ENCODE measurements at places on chromosomes 3 and 15.

GRCh38 chr3:42823351-42823750 is 14.1 kb downstream of the ACKR2 start:
- DNase-seq, result no peak

DNA sequence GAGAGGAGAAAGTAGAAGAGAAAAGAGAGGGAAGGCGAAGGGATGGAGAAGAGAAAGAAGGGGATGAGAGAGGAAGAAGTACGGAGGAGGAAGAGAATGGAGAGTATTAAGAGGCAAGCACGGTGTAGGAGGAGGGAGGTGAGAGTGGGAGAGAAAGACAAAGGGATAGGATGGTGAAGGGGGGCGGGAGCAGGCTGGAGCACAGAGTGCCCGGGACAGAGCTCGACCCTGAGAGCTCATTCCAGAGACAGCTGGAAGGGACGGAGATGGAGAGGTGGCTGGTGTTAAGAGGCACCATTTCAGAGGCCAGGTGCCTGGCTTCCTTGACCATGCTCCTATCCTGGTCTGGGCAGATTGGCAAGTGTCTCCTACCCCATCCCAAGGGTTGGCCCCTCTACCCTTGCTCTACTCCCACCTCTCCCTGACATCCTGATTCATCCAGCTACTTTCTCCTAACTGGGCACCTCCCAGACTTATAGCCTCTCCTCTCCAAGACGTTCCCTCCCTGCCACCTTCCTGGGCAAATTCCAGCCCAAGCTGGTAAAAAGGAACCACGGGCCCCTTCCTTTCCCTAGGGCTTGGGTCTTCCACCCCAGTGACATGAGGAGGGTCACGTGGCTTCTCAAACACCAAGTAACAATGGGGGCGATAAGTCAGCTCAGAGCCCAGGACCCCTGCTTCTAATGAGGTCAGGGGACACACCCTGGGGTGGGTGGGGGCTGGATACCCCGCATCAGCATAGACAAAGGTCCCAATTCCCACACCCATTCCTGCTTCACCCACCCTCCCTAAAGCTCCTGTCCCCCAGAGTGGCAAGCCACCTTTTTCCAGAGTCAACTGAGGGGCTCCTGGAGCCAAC is 1.1 kb downstream of the CLCN2 start:
- no peak for DNase-seq

- no peak for DNase-seq
These were observed 1097.8 kb downstream of the NAALADL2 start for GRCh38 chr3:175956964-175957363.

- DNase-seq, result no peak
These were observed 55.5 kb downstream of the P3H2 start for GRCh38 chr3:190065204-190065603.

- peak; percentile 55 for DNase-seq
These were observed 32.5 kb upstream of the TP63 start for GRCh38 chr3:189598530-189599225.

- DNase-seq, result no peak
These were observed 281.6 kb downstream of the MBNL1 start for GRCh38 chr3:152550284-152550683.

GRCh38 chr3:48219543-48219942 is 3.8 kb upstream of the CAMP start:
- DNase-seq, result no peak

DNA sequence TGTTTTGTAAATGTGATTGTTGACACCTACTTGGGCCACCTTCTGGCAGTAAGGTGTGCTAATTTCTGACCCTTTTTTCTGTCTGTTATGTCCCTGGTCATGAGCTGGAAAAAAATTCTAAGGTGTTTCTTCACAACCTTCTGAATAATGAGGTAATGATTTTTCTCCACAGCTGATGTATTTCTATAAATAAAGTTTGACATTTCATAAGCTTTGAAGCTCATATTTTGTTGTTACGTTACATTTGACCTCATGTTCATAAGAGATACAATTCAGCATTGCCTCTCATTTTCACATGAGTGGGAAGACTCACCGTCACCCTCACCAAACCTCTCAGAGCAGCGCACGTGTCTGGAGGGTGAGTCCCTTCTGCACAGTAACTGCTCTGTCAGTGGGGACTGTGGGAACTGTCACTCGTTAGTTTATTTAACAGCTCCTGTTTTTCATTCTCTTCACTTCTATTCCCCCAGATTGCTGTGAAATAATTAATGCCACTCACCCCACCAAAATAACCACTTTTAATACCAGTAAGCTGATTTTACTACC is 140.9 kb downstream of the PLCL2 start:
- no peak for DNase-seq

DNA sequence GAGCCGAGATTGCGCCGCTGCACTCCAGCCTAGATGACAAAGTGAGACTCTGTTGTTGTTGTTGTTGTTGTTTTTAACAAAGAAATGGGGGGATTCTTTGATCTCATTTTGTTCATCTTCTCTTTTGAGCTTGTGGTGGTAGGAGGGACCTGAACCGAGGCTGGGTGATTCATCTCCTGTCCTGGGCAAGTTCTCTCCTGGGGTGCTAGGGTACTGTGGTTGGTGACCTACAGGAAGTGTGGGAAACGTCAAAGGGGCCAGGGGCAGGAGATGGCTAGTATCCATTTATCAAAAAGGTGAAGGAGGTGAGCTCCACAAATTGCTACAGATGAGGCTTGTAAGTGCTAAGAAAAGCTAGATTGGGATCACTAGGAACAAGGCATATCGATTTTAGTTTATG is 14.3 kb downstream of the PPCDC start:
- DNase-seq, result no peak

GRCh38 chr3:155861476-155862183 is 7.4 kb upstream of the SLC33A1 start:
- no peak for DNase-seq

GRCh38 chr3:165522386-165522785 is 314.8 kb downstream of the BCHE start:
- no peak for DNase-seq

- peak; percentile 64 for DNase-seq
These were observed 2.8 kb downstream of the ADAMTS17 start for GRCh38 chr15:100338971-100339444.

- DNase-seq, result no peak
These were observed 533.5 kb downstream of the NAALADL2 start for GRCh38 chr3:175392653-175393052.

Data from AML-193 (cell line).